ENCODE measurements at places on chromosomes 6 and 20.

DNA sequence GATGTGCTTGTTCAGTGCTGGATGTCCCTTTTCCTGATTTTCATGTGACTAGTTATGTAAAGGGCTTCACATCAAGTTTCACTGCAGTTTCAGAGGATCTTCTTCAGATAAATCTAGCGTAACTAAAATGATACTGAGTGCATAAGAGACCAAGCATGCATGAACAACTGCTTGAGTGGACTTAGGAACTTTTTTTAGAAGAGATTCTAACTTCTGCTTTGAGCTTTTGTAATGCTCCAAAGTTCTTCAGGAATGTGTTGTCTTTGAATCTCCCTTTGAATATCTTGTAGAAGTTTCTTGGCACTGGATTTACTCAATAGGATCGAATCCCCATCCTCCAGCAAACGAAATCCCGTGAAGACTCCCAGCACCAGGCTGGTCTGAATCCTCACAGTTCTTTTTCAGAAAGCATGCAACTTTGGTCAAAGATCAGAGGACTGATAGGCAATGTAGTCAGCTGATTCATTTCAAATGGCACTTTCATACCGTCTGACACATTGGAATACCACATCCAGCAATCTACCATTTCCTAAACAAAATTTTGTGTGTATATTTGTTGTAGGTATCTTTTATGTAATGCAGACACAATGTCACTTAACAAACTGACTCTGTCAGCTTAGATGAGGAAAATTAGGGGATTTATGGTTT is 33.2 kb downstream of the ENPP1 start:
- DNase-seq: no peak

DNA sequence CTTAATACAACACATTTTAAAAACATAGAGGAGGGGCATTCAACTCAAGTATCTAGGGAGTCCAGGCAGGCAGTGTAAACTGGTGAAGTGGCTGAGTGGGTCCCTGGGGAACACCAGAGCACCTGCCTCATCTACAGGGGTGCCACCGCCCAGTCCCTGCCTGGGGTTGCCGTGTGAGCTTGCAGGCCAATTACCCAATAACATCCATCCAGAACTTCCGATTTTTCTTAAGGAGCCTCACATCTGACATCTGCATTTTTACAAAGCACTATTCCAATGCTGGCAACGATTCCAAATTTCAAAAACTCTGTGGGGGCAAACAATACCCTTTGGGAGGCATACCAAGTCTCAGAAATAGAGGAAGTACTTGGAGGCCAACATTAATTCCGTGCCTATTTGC is 288.4 kb upstream of the TSHZ2 start:
- no peak for DNase-seq

DNA sequence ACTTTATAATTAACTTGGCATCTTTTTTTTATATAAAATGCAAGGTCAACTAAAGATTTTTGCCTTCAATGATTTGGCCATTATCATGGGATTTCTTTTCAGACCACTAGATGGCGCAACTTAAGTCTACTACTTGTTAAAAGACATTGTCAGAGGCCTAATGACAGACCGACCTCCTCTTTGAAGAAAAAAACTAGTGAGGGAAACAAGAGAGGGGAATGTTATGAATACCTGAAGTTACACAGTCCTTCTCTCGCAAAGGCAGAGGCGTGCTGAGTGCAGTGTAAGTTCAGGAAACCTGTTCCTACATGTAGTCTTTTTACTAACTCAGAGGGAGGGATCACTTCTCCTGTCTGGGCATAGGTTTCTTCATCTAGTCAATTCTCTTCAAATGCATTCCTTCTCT is 9.3 kb downstream of the TRAPPC3L start:
- DNase-seq: no peak

- no peak for DNase-seq
Measured at GRCh38 chr20:35730583-35731468, 11.2 kb downstream of the RBM39 start.

DNA sequence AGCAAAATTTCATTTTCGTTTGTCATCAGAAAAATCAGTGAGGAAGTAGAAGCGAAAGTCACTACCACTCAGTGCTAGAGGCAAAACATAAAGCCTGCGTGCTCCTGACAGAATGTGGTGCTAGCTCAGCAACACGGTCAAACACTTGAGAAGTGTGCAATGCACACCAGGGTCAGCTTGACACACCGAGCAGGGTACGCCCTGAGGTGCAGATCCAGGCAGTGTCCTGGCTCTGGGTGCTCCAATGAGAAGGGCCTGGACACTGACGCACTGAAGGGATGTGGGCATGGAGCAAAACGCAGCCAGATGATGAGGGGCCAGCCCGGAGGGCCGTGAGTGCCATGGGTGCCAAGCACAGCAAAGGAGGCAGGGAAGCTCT is 5.9 kb downstream of the RNASET2 start:
- no peak for DNase-seq

- DNase-seq: no peak
Measured at GRCh38 chr6:132937466-132937906, 123.1 kb downstream of the RPS12 start.

DNA sequence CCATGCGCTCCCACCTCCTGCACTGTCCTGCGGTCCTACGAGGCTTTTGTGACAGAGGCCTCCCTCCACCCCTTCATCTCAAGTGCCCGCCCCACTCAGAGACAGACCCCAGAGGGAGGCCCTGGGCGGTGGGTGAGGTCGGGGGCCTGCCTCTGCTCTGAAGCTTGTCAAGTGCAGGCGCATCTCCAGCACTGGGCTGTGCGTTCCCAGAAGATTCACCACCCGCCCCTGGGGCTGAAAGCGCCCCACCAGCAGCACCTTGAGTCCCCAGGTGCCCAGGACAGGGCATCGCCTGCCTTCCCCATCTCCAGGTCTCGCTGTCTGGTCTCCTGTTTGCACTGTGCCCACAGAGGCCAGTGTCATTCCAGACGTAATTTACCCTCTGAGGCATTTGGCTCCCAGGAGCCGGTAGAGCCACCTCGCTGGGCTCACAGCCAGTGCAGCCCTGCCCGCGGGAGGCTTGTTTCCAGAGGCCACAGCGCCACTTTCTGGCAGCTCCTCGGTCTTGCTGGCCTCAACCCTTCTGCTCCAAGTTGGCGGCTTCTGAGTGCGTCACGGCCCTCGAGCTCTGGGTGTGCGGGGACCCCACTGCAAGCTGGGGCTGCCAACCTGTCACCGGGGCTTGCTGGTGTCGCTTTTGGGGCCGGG is 191.1 kb downstream of the TAF4 start:
- no peak for DNase-seq

DNA sequence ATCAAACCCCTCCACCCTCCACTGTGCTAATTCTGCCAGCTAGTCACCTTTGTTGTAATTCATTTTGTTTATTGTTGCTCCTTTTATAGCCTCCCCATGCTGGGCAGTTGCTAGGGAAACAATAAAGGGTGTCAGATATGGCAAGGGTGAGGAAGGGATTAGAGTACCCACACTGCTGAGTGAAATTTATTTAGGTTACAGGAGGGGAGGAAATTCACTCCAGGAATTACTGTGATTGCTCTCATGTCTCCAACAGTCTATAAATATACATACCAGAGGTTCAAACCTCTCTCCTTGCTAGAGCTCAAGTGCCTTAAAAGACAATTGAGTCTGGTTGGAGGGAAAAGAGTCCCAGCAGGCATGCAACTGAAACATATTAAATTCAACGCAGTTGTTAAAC is 90.6 kb upstream of the ADGRF1 start:
- DNase-seq: no peak

DNA sequence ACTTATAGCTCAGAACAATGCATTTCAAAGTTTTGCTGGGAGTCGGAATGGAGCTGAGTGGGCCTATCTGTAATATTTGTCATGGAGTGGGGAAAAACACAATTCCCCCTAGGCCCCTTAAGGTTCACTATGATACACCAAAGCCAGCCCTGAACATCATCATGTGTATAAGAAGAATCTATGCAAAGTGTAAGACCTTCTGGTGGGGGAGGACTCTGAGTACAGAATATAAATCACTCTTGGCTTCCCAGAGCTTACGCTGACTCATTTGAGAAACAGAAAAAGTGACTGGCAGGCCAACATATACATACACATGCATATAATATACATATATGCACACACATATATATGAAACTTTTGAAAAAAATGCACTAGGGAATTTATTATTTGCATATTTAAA is 54.1 kb upstream of the UBR2 start:
- DNase-seq: no peak

DNA sequence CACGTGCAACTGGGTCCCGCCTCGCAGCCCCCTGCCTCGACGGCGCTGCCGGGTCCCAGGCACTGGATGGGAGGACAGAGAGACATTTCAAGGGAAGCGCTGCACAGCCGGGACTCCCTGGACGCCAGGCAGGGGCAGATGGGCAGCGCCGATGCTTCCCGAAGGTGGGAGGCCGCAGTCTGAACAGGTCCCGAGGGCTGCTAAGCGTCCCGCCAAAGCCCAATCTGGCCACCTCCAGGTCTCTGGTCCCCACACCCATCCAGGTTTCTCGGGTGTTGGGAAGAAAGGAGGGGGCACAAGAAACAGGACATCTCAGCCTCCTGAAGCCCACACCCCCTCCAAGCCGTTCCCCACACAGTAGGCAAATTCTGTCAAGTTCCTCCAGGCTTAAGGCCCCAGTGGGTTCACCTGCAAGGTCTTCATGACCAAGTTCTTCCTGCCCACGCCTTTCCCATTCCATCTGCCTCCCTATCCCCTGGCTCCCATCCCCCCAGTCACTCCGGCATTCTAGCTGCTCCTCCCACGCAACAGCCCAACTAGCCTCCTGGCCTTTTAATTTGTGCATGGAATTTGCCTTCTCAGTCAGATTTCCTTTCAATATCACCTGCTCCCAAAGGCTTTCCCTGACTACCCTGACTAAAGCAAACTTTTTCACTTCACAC is 5.4 kb upstream of the CPXM1 start:
- no peak for DNase-seq

GRCh38 chr6:40599555-40599954 is 12.4 kb upstream of the LRFN2 start:
- DNase-seq: no peak

GRCh38 chr6:135073217-135073616 is 18.6 kb upstream of the HBS1L start:
- DNase-seq: no peak

DNA sequence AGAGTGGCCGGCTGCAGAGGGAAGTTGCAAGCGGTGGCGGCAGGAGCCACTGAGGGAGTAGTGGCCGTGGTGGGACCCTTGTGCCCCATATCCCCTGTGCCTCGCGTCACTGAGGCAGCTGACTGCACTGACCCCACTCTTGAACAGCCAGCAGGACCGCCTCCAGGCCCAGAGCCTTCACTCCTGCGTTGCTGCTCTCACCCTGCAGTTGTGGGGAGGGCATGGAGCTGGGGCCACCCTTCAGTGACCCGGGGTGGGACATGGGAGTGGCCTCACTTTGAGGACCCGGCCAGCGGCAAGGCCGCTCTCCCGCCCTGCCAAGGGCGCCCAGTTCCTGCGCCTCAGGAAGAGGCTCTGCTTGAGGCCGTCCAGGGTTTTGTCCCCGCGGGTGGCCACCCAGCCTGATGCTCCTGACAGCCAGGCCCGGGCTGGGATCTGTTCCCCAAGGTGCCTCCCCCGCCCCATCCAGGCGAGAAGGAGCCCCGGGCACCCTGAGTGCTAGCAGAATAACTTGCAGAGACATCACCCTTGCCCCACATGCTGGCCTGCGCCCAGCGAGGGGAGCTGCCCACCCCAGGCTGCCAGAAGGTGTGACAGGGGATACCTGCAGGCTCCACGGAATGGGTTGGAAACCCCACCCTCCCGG is 44.4 kb downstream of the HLA-DRA start:
- no peak for DNase-seq

DNA sequence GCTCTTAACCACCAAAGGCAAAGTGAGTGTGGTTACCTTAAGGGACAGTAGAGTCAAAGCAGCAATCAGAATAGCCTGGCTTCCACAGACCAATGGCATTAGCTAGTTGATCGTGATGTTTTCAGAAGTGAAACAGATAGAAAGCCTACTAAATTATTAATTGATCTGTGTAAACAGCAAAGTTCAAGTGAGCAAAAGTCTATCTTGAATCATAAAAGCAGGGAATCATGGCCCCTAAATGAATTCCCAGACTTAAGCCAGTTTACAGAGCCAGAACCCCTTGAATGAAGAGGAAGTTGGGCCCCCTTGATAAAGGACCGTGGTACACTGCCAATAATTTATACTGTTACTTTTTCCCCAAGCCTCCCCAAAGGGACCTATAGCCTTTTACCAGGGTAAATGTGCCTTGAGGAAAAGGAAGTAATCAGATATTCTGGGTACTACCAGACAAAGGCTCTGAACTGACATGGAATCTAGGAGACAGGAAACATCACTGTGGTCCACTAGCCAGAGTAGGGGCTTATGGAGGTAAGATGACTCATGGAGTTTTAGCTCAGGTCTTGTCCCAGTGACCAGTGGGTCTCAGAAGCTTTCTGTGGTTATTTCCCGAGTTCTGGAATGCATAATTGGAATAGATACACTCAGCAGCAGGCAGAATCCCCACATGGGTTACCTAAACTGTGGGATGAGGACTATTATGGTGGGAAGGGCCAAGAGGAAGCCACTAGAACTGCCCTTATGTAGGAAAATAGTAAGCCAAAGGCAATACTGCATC is 317.5 kb downstream of the CD83 start:
- no peak for DNase-seq

GRCh38 chr20:5504061-5504739 is 187.4 kb upstream of the PROKR2 start:
- peak; percentile 34 for DNase-seq

DNA sequence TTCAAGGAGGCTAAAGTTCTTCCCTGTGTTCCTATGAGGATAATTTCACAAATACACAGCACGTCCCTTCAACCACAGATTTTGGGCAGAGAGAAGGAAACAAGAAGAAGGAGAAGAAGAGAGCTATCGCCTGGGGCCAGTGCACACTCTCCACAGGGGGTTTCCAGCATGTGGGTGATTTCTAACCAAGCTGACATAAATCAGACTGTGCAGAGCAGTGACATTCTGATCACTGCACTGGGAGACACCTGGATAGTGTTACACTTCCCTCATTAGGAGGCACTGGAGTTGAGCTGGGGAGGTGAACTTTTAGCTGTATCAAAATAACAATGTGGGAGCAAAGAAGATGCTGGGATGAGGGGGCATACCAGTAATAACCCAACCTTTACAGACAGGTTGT is 71.8 kb upstream of the CENPW start:
- DNase-seq: peak; percentile 9

DNA sequence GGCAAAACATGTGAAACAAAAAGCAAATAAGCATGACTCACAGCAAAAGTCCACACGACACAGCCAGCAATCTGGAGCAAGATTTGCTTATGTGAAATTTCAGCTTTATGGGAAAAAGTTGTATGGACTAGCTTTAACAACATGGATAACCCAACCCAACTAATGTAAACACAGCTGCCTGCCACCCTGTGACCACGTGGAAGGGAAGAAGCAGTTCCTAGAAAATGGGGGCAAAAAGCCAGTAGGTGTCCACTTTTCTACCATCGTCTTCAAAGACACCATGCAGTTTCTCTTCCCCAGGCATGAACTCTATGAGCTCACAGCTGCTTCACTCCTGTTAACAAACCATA is 425.4 kb upstream of the RNF217 start:
- DNase-seq: no peak

All from GM12891 (cell line).